ENCODE measurements at places on chromosomes 1 and 21. TPM values are rescaled to one million over a fixed set of nuclear protein-coding genes. Genes with fewer than 3 reads are reported as not detected.

Gene SAMD11
- not detected for total RNA-seq

Gene SPATC1L
- 6.7 TPM for total RNA-seq

Gene ADAM30
- not detected for total RNA-seq

Gene TFF3
- total RNA-seq, result not detected

Gene PPFIA4
- total RNA-seq, result 21.4 TPM

Gene MRPS21
- 78.6 TPM for total RNA-seq

Gene SMYD3
- total RNA-seq, result 20.2 TPM

GRCh38 chr1:184461321-184461720, 74.5 kb downstream of the C1orf21 start:
- DNase-seq, result no peak

GRCh38 chr1:248622570-248623001, 12.3 kb downstream of the OR2T11 start:
- no peak for DNase-seq

- DNase-seq, result no peak
Measured at GRCh38 chr1:159612211-159612885, 24.7 kb downstream of the APCS start.

DNA sequence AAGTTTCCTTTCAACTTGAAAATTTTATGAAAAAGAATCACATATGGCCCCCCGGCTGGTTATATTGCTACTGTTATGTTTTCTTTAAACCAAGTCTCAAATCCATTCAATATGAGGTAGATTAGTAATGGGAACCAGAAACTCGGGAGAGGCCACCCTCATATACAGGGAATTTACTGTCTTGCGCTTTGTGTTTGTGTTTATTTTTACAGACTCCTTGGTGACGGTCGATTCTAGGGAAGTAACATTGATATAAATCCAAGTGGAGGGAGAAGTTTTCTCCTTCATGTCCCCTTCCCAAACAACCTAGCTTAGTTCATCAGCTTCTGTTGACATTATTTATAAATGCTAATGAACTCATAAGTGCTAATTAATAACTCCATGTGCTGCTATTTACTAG, 163.5 kb upstream of the LMO4 start:
- no peak for DNase-seq

GRCh38 chr21:37580666-37581065, 214.1 kb downstream of the DYRK1A start:
- DNase-seq, result no peak

- DNase-seq, result no peak
Measured at GRCh38 chr1:170790175-170790574, 126.2 kb downstream of the PRRX1 start.

GRCh38 chr1:227621211-227621610, 57.9 kb downstream of the ZNF678 start:
- no peak for DNase-seq

DNA sequence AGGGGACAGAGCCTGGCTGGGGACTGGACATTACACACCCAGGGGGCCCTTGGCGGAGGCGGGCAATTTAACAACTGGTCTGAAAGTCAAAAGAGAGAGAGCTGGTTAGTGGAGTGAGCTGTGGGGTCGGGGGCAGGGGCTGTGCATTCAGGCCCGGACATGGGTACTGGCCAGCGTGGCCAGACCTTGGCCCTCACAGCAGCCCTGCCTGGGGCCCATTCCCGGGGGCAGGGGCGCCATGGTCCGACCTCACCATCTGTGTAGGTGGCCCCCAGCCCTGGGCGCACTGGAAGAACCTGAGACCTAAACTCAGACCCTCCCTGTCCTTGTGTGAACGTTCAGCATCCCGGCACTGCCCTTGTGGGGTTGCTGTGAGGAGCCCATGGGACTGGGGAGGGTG, 5.0 kb downstream of the CLDN19 start:
- DNase-seq, result no peak

DNA sequence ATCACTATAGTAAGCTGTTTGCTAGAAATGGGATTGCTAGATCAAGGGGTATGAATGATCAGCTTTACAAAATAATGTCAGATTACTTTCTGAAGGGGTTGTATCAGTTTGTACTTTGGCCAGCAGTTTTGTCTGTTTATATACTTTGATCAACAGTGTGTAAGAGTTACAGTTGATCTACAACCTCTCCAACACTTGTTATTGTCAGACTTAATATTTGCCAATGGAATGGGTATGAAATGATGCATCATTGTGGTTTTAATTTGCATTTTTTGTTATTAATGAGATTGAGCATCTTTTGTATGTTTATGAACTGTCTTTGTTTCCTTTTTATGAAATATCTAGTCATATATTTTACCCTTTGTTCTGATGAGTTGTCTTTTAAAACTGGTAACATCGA, 4.3 kb downstream of the TTC3 start:
- DNase-seq, result no peak

- DNase-seq, result no peak
Measured at GRCh38 chr21:38825269-38825668, 19.5 kb downstream of the ETS2 start.
